ENCODE measurements at places on chromosomes 6 and 20.

GRCh38 chr6:19322691-19323485 is 514.3 kb upstream of the ID4 start:
- no peak for DNase-seq

GRCh38 chr6:71124340-71124739 is 164.3 kb upstream of the OGFRL1 start:
- no peak for DNase-seq

DNA sequence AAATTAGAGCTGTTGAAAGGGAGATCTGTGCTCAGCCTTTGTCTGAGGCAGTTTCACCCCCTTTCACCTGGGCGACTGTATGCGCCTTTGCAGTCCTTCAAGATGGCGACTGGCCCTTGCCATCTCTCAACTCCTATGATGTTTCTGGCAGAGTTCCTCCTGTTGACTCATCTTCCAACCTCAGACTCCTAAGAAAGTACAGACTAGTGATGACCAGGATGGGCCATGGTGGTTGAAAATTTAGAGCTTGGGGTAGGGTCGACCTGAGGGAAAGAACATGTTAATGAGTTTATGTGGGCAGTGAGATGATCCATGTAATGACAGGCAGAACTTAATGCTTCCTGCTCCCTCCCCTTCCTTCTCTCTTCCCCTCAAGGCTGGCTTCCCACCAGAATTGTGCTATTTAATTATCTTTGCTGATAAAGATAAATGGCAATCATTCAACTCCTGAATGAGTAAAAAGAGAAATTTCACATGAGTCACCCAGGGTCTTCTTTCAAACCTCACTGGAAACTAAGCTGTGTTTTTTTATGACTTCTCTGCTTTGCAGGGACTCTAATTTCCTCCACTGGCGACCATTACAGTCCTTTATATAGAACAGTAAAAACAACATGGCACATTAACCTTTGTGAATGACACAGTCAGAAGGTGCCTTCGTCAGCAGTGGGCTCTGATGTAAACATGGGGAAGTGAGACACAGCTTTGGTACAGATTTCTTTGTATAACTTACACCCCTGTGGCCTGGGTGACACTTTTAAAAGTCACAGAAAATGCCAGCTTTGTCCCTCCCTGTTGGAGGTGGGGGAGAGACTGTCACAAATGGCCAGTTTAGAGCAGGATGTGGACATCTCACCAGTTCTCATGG is 103.5 kb downstream of the SCP2D1 start:
- DNase-seq: no peak

DNA sequence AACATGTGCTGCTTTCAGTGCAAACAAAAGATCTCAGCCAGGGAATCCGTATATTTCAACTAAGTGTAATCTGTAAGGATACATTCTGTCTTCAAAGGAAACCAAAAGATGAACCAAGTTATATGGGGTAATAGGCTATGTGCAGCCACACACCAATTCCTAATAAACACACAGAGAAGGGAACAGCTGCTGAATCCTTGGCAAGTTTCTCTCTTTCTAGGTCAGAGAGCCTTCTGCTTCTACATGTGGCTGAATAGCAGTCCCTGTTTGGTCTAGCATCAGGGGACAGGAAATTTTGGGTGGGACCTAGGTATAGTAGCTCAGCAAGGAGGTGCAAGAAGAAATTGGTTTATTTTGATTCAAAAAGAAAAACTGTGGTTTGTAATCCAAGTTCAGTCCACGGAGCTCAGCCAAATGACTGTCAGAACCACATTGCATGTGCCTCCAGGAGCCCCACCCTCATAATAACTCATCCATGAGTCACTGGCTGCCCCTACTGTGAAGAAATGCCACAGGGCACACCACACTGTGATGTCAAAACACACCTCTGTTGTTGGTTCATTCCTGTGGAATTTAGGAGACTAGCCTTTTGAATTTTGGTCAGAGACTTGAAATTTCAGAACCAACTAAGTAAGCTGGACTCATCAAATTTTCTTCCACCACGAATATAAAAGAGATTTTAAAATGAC is 21.1 kb downstream of the SPTLC3 start:
- DNase-seq: no peak

DNA sequence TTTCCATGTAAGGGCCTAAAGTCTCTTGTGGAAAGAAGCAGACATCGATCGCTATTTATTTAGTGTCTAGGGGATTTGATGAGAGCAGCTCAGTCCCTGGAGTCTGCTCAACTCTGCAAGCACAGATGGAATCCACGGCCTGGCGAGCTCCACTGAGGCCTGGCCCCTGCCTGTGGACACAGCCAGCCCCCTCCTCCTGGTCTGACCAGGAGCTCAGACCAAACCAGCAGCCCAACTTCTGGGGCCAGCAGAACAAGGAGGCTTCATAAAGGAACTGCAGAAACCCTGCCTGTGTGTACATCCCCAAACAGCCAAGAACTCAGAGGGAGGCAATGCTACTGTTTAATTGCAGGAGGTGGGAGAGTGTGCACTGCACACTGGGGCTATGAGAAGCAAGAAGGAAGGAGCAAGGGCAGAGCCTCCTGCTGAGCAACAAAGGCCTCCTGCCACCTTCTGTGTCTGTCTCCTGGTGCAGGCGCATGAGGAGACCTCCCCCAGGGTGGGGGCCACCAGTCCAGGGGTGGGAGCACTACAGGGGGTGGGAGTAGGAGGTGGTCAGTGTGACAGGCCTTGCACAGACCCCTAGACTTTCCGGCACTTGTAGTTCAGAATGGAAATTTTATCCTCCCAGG is 3.8 kb downstream of the CST5 start:
- no peak for DNase-seq

DNA sequence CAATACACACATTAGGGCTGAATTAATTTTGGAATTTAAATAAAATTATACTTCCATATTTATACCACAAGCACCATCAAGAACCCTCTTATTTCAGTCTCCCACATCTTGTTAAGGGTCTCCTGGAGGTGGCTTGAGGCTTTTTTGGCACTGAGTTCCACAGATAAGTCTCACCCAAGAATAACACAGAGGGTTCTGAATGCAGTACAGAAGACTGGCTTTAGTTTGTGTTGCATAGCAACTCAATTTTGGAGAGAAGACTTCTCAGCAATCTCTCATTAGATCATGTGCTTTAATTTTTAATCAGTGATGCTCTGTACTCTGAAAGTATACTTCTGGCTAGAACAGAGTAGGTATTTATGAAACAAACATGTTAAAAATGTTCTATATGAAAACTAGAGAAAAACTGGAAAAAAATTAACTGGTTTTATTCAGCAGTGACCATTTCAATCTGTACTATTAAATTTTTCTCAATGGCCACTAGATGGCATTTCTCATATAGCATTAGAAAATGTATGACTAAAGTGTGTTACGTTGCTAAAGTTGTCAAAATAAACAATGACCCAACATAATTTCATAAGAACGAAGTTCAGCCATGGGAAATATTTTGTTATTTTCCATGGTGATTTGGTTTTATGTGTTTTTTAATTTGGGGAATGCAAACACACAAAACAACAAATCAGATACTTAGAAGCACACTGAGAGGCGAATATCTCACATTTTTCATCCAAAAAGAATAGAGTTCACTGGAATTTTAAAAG is 32.7 kb upstream of the MAP7 start:
- no peak for DNase-seq

- no peak for DNase-seq
Observed at GRCh38 chr6:38346291-38347079, 293.2 kb downstream of the BTBD9 start.

DNA sequence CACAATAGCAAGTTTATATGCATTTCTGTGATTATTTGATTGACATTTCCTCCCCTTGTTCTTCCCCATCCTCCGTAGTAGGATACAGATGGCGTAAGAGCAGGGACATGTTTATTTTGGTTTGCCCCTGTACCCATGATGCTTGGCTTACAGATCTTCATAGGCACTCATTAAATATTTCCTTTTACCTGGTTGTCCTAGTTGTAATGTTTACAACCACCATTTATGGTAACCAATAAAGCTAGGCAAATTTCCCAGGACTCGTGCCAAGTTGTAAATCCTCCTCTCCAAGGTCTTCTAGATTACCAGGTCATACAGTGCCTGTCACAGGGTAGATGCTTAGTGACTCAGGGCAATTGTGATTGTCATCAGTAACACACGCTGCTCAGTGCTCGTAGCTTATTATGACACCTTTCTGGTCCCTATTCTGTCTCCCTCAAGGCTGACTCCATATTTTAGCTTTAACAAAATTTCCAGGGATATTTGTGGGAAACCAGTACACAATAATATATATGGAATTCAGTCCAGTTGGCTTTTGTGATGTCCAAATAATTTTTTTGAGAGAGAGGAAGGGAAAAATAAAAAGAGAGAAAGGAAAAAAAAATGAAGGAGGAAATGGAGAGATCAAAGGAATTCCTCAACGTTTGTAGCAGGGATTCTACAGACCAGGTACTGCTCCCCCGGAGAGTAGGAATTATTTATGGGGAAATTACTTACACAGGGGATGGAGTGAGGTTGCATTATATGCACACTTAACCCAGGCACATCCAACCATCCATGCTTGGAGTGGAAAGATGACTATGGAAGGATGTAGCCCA is 24.6 kb downstream of the CYP24A1 start:
- no peak for DNase-seq

- DNase-seq: no peak
Observed at GRCh38 chr6:21299216-21299615, 294.3 kb upstream of the SOX4 start.

Data from T-helper 22 cell (primary cell).